ENCODE measurements at places on chromosomes 16 and 17.
A peak's percentile ranks its signal among the peaks of the same experiment; 100 is the strongest.

GRCh38 chr17:76958974-76959373, 90.8 kb downstream of the MGAT5B start:
- DNase-seq: no peak

GRCh38 chr16:11493531-11493929, 93.2 kb downstream of the LITAF start:
- DNase-seq: no peak

GRCh38 chr17:80119271-80119791, 17.9 kb downstream of the GAA start:
- no peak for DNase-seq

DNA sequence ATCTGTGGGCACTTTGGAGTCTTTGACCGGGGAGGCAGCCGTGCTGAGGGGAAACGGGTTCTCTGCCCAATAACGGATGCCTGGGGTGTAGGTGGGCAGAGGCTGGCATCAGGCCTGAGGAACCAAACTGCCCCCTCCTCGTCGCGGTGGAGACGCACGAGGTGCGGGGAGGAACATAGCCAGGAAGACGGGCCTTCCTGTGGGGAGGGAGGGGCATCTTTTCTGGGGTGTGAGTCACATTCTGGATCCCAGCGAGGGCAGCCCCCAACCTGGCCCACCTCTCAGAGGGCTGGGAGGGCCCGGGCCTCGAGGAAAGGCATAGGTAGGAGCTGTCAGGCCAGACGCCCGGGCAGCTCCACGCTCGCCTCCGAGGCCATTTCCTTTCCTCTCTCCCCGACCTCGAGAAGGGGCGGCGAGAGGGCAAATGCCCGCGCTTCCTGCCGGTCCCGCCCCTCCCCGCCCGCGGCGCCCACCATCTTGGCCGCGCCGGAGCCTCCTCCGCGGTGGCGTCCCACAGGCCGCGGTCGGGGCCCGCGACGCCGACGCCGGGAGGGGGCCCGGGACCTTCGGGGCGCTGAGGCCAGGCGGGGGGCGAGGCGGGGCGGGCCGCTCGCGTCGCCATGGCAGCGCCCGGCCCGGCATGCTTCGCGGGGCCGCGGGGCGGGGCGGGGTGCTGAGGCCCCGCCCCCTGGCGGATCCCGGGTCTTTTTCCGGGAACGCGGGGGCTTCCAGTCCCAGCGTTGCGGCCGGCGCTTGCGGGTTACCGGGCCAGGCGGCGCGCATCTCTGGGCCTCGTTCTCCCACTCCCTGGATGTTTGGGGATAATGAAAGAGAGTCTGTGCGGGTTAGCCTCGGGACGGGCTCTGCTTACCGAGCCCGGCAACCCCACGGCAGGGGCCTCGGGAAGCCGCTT, 13.2 kb downstream of the RAI1 start:
- DNase-seq: peak; percentile 46

GRCh38 chr16:30474074-30474452, 1.5 kb downstream of the ITGAL start:
- DNase-seq: no peak

- DNase-seq: no peak
These were observed 67.3 kb downstream of the SCNN1B start for GRCh38 chr16:23369416-23369815.

- DNase-seq: peak; percentile 80
These were observed 4.0 kb upstream of the ZC3H18 start for GRCh38 chr16:88566158-88566557.

DNA sequence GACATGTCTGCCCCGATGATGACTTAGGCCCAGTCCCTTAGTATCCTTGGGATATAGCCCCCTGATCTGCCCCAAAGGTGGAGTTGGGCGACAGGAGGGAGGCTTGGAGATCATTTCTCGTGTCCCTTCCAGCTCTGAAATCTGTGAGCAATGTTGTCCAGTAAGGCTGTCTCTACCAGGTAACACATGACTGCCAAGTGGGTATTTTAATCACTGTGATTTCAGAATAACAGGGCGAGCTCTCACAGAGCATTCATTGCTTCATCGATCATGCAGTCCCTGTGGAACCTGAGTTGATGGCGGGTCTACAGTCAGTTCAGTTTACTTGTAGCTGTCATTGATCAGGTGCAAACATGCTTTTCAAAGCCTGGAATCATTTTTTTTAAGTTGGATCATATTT, 39.2 kb downstream of the KSR1 start:
- DNase-seq: no peak

- DNase-seq: no peak
These were observed 3.3 kb downstream of the DOK4 start for GRCh38 chr16:57482845-57483545.

- DNase-seq: no peak
These were observed 116.6 kb downstream of the PRKCB start for GRCh38 chr16:23952128-23952970.

DNA sequence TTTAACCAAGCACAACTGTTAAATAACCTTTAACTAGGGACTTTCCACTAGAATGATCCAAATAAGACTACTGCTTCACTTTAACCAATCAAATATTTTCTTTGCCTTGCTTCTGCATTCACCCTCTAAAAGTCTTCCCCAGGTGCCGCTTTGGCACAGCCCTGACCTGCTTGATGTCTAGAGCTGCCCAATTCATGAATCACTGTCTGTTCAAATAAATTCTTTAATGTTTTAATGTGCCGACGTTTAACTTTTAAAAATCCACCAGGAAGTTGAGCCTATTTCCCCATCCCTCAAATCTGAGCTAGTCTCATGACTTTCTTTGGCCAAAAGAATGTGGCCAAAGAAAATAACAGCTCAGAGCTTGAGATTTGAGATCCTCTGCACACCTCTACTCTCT, 277.8 kb upstream of the SOX9 start:
- DNase-seq: no peak

GRCh38 chr17:36943250-36944191, 5.2 kb upstream of the AATF start:
- no peak for DNase-seq

- peak; percentile 80 for DNase-seq
These were observed 14.7 kb downstream of the KCTD19 start for GRCh38 chr16:67311607-67312488.

GRCh38 chr16:5762362-5762761, 664.8 kb upstream of the EEF2KMT start:
- DNase-seq: no peak

GRCh38 chr17:80872501-80873306, 118.9 kb upstream of the CHMP6 start:
- DNase-seq: no peak

DNA sequence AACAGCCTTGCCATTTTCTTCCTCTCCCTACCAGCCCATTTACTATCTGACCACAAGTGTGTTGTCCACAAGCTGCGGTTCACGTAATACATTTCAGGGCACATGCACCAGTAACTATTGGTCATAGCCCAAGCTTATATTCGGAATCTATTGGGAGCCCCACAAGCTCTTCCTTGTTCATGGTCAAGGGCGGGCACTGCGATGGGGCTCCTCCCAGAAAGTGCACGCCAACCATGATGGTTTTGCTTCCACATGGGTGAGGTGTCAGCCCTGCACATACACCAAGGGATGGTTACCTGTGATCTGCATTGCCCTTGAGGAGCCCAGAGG, 12.1 kb downstream of the THRA start:
- DNase-seq: no peak

DNA sequence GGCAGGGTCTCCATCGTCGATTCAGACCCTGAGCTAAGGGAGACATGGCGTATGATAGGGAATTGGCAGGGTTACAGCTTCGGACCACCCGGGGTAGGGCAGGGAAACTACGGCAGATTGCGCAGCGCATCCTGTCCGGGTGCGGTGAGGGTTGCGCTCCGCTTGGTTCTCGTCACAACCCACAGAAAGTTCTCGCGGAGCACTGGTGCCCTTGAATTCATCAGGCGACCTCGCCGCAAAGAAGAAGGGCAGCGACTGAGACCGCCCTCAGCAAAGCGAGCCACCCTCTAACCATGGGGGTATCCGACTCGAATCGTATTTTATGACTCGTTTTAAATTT, 1.2 kb downstream of the HS3ST3B1 start:
- DNase-seq: no peak

DNA sequence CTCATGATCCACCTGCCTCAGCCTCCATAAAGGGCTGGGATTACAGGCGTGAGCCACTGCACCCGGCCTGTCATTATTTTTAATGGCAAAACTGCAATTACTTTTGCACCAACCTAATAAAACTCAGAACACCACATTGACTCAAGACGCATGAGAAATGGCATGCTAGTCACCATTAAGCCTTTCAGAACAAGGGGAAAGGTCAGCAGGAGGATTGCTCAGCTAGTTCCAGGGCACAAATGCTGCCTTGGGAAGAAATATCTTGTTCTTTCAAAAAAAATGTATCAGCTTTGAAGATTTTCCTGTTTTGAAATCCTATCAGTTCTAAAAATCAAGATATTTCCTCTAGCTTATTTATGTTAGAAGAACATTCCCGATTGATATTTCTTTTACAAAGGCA, 32.4 kb upstream of the CDYL2 start:
- no peak for DNase-seq

DNA sequence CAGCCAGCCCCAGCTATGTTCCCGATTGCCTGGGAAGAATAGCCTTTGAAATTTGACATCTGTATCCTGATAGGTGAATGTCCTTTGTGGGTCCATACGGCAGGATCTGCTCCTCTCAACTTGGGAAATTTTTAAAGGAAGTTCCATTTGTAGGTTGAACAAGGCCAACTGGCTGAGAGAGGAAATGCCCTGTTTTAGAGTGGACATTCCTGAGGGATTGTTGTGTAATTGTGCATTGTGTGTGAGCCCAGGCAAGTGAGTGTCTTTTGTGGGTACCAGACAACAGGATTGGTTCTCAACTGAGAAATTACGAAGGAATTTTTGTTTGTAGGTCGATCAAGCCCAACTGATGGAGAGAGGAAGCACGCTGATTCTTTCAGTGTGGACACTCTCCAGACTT, 2.6 kb upstream of the CPHXL2 start:
- DNase-seq: no peak

- no peak for DNase-seq
These were observed 20.7 kb upstream of the MNT start for GRCh38 chr17:2421315-2422147.

DNA sequence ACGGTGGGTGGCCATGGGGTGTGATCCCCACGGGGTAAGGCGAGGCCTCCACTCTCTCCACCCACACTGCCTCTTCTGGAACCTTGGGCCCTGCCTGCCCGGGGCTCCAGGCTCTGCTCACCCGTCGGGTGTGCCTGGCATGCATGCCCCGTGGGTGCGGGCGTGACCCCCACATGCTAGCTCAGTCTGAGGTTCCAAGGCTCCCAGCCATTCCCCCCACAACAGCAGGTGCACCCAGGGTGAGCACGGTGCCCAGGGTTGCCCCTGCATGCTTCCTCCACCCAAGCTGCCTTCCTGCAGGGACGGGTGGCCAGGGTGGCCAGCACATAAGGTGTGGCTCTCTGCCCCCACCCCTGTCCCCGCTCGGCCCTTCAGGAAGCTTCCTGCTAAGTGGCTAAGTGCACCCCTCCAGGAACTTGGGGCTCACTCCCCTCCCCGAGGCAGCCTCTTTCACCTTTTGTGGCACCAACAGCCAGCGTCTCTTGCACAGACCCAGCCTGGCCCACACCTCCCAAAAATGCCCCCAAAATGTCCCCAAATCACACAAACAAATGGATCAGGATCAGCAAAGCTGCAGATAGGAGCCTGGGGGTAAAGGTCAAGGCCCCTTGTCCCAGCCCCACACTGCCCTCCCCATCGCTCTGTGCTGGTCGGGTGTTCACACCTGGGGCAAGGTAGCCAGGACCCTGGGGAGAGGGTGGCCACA, 21.4 kb upstream of the PVALEF start:
- DNase-seq: no peak

GRCh38 chr17:65537845-65538674, 23.4 kb downstream of the AXIN2 start:
- DNase-seq: no peak

- DNase-seq: no peak
These were observed 30.8 kb downstream of the FANCA start for GRCh38 chr16:89785523-89786155.

GRCh38 chr17:9239793-9240658, 218.7 kb downstream of the NTN1 start:
- DNase-seq: peak; percentile 43

DNA sequence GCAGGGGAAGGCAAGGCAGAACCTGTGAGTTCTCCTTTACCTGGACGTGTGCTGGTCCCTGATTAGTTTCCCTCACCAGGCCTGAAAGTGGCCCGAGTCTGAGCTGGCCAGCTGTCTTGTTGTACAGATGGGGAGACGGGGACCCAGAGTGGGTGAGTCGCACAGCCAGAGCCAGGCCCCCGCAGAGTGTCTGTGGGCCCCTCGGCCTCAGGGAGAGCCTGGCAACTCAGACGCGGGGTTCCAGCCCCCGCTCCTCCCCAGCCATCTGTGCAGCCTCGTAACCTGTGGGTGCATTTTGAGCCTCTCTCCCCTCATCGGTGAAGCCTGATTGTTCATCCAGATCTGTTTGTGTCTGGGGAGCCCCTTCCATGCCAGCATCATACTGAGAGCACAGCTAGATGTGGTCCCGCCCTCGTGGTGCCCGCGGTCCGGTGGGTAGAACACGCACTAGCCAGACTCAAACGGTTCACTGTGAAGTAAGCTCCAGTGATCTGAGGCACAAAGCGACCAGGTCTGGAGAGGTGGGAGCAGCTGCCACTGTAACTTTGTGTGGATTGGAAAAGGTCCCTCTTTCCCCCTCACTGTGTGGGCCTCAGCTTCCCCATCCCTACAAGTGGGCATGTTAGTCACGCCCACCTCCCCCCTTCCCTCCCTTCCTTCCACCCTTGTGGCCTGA, 6.0 kb upstream of the NDRG4 start:
- no peak for DNase-seq

DNA sequence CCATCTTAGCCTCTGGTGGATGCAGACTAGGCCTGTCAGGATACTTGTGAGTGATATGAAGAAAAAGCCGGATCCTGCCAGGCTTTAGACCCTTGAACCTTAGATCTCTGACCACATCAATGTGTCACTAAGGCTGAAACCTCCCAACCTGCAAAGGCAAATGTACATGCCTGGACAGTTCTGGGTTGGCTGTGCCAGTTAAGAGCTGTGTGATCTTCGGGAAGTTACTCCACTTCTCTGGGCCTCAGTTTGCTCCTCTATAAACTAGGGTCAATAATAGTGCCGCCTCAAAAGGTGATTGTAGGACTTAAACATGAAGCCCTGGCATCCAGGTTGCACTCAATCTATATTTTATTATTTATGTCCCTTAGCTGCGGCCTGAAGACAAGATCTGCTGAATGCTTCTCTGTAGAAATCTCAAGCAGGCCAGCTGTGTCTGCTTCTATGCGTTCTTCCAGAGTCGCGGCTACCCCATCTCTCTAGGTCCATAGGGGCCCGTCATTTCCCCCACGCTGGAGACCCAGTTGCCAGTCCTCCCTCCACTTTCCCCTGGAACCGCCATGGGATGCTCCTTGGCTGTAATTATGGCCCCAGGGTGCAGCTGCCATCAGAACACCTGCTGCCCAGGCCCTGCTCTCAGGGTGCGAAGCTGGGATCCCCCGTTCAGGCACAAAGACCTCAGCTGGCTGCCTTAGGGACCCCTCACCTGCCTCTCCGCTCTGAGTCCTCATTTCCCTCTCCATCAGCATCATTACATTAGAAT, 50.2 kb downstream of the AKAP1 start:
- DNase-seq: no peak

Measured in activated CD4-positive, alpha-beta T cell treated with anti-CD3 and anti-CD28 coated beads for 24 hours (primary cell).